Central memory CD4-positive, alpha-beta T cell (primary cell): ENCODE measurements at places on chromosomes 7 and 10.
A peak's percentile ranks its signal among the peaks of the same experiment; 100 is the strongest.

DNA sequence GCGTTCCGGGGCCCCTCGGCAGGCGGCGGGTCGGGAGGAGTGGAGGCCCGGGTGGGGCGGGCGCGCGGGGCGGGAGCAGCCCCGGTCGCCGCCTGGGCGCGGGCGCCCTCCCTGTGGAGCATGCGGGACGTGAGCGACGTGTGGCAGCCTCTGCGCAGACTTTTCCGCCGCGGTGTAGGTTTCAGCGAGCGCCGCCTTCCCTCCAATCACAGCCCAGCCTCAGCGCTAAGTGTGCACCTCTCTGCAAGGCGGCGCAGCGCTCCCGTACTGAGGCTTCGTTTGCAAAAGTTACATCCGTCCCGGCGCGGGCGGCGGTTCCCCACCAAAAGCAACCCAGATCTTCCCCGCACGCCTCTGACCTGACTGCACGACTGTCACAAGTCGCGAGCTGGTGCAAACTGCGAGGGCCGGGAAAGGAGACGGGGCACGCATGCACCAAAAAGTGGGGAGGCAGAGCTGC, 1.2 kb upstream of the PFKFB3 start:
- DNase-seq, result peak; percentile 83

GRCh38 chr7:96591159-96591899, 118.3 kb downstream of the SEM1 start:
- DNase-seq, result no peak

DNA sequence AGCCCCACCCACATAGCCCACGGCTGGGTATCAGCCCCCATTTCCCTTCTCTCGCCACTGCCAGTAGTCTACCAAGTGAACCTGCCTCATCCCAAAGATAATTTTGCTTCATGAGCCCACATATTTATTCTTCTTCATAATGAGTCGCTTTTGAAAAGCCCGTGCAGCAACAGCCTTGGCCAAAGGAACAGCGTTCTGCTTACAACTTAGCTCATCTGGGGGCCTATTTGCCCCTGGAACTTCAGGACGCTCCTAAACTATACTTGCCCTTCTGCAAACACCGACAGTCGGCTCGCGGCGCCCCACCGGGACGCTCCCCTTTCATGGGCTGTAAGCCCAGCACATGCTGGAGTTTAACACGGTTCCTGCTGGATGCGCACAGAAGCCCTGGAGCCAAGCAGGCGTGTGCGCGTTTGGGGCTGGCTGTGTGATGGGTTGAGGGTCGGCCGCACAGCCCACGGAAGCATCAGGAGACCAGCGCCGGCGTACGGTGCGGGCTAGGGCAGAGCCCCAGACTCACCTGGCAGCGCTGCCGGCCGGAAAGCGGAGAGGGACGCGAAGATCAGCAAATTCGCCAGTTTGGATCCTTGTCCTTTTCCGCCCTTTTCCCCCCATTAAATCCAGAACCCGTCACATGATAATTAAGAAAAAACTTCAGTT, 370 bp downstream of the TMEM60 start:
- no peak for DNase-seq

DNA sequence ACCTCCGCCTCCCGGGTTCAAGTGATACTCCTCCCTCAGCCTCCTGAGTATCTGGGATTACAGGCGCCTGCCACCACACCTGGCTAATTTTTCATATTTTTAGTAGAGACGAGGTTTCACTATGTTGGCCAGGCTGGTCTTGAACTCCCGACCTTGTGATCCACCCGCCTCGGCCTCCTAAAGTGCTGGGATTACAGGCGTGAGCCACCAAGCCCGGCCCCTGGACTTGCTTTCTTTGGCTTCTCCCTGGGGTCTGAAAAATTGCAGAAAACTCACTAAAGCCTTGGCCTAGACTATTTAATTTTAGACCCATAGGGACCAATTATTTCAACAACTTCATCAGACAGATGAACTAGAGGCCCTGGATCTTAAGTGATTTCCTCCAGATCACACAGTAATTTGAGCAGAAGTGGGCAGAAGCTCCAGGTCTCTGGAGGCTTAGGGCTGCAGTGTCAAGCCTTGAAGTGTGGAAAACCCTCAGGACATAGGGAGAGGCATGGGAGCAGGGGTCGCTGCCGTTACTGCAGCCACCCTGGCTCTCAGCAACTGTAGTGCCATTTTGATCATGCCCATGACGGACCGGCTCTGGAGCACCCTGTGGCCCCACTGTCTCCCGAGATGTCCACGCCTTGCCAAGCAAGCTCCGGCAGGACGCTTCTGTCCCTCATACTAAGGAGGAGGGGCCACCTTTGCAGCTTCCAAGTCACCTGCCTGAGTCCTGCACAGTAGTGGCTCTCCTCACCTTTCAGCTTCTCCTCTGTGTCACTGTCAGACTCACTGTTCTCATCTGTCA, 72.4 kb downstream of the DENND2A start:
- DNase-seq, result no peak

DNA sequence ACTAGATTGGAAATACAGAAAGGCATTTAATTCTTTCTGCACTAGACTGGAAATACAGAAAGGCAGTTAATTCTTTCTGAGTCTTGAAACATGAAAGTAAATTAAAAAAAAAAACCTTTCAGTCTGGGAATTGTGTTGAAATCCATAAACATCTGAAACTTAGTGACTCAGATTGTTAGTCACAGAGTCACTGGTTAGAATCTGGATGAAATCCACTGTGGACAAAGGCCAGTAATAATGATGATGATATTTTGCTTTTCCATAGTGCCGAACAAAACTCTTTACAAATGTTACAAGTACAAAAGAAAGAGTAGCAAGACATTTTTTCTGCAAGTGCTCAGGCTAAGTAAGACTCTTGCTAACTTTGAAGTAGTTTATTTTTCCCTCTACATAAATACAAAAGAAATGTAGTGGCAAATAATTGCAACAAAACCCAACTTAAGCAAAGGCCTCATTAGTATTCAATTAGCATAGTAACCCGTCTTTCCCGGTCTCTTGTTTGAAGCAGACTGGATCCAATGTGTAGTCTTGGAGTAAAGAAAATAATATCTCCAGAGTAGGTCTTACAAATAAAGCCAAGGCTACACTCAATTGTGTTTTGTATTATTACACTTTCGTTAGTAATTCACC, 5.8 kb upstream of the PRTFDC1 start:
- DNase-seq, result no peak

DNA sequence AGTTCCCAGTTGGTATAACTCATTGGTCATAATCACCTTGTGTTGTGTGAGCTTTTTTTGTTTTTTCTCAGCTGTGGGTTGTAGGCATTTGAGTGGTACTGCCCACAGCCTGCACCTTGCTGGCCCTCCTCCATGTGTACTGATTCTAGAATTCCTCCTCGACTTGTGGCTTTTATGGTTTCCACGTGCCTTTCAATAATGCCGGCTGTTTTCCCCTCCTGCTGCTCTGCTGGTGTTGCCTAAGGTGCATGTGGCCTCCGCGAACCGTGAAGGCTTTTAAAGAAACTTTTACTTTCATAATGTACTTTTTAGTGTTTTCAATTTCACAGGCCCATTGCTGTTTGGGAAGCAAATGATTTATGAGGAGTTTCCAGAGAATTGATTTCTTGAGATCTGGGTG, 518.0 kb downstream of the REEP3 start:
- no peak for DNase-seq

- DNase-seq, result no peak
These were observed 146.2 kb downstream of the ZFAND4 start for GRCh38 chr10:45526309-45526905.

- DNase-seq, result no peak
These were observed 4.0 kb upstream of the ADIRF start for GRCh38 chr10:86964061-86964846.

- DNase-seq, result no peak
These were observed 78.8 kb upstream of the LRRN3 start for GRCh38 chr7:111012149-111012548.

DNA sequence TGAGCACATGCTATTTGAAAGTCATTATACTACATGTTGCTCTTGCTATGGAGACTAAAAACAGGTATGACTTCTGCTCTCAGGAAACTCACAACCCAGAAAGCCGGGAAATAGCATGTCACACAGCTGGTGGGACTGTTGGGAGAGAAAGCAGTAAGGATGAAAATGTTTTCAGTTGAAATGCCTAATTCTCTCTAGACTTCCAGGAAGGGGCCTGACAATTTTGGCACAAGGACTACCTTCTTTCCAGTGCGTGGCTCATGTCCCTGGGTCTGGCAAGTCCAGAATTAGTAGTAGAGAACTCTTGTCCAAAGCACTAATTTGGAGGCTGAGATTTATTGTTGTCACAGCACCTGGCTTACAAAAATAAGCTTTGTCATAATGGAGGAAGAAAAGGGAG, 567.6 kb downstream of the LRMDA start:
- DNase-seq, result no peak

DNA sequence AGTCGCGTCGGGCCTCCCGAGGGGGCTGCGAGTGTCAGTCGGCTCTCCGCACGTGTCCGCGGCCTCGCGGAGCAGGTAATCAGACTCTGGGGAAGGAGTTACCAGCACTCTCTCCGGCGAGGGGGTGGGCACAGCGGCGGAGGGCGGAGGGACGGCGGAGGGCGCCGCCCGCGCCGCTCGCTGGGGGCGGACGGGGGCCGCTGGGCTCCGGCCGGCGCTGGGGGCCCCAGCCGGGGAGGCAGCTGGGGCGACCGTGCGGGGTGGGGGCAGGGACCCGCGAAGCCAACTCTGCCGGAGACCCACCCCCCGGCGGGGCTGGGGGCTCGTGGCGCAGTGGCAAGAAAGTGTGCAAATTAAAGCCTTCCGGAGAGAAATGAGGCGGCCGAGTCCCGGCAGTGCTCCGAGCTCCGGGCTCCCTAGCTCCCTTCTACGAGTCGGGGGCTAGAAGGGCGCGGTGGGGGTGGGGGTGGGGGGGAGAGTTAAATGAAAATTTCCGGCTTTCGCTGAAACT, at the start of gene CDK6:
Gene CDK6 (minus strand): TSS at position 85 of the 511 bp plus-strand sequence. CDS start 3,250 bp downstream, outside the sequence.
- peak; percentile 62 for DNase-seq

DNA sequence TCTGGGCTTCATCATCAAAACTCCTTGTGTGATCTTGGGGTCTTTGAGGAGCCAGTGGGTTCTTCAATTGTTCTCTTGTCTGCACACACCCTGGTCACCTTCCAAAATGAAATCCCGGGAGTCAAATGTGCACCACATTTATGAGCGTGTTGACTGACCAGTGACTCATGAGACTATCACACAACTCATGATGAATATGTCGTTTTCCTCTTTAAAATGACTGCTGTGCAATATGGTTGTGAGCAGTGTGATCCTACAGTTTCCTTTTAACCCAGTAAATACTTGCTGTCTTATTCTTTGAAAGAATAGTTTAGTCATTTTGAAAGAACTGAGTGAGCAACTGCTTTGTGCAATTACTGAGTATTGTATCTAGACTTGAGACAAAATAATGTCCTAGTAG, 149.2 kb downstream of the DYNC1I1 start:
- DNase-seq, result no peak

DNA sequence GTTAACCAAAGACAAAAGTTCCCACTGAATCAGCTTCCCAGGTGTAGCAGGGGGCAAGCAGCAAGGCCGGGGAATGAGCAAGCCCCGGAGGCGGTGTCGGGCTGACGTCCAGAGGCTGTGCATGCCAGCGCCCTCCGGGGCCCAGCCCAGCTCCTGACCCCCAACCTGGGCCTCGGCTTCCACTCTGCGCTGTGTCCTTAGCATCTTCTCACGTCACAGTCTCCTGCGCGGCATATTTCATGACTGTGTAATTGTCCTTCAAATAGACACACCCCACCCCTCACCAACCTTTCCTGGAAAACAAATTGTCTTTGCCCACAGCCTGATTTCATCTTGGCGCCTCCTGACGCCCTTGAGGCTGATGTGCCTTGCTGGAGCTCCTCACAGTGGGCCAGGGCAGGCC, 133.5 kb downstream of the RGS10 start:
- DNase-seq, result no peak

GRCh38 chr10:58439632-58440364, 54.6 kb downstream of the TFAM start:
- DNase-seq, result no peak

DNA sequence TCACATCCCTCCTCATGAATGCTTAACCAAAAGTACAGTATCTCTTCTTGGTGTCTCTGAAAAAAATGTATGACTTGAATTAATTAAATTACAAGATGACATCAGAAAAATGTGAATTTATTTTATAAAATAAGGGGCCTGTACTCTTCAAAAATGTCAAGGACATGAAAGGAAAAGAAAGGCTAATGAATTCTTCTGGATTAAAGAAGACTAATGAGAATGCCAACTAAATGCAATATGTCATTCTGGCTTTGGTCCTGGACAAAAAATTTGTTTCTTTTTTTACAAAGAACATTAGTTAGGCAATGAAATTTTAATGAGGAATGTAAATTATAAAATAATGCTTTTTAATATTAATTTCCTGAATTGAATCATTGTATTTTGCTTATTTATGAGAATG, 1125.7 kb downstream of the DNAJB9 start:
- DNase-seq, result no peak

DNA sequence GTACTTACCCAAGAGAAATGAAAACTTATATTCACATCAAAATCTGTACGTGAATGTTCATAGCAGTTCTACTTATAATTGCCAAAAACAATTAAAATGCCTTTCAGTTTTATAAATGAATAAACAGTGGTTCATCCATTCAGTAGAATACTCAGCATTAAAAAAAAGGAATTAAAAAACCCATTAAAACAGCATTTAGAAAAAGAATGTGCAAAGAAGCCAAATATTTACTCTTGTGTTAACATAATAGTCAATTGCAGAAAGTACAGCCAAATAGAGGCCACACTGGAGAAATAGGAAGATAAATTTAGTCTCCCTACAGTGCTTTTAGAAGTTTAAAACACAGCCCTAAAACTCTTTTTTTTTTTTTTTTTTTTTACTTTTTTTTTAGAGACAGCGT, 54.6 kb downstream of the MYO3A start:
- no peak for DNase-seq

GRCh38 chr7:57305192-57305748, 144.7 kb upstream of the ZNF716 start:
- no peak for DNase-seq
